Astrocyte of the spinal cord (primary cell): ENCODE measurements at places on chromosomes 2 and 18.
A peak's percentile ranks its signal among the peaks of the same experiment; 100 is the strongest.

DNA sequence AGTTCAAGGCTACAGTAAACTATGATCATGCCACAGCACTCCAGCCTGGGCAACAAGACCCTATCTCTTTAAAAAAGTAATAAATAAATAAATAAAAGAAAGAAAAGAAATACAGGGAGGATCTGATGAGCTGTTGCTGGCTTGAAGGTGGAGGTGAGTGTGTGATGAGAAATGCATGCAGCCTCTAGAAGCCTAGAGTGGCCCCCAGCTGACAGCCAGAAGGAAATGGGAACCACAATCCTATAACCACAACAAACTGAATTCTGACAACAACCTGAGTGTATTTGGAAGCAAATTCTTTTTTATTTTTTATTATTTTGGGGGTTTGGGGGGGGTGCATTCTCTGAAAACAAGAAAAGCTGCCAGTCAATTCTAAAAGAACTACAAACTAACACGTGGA lies 14.6 kb downstream of the NOL10 start:
- no peak for DNase-seq

GRCh38 chr2:234437642-234438304 lies 59.1 kb downstream of the ARL4C start:
- DNase-seq = no peak

GRCh38 chr2:32732912-32733472 lies 105.1 kb downstream of the TTC27 start:
- DNase-seq = no peak

DNA sequence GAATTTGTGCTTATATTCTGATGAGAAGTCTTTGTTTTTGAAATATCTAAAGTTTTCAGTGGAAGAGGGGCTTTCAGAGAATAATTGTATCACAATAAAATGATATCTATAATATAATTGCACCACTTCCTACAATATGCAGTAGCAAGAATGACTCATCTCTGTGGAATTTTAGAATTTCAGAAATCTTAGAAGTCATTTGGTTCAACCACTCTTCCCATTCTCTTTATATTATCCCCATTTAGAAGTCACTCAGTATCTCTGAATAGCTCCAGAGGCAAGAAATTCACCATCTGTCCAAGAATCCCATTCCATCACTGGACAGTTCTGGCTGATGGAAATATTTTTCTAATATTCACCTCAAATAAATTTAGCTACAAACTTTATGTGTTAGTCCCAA lies 59.3 kb upstream of the CCDC68 start:
- peak; percentile 73 for DNase-seq

DNA sequence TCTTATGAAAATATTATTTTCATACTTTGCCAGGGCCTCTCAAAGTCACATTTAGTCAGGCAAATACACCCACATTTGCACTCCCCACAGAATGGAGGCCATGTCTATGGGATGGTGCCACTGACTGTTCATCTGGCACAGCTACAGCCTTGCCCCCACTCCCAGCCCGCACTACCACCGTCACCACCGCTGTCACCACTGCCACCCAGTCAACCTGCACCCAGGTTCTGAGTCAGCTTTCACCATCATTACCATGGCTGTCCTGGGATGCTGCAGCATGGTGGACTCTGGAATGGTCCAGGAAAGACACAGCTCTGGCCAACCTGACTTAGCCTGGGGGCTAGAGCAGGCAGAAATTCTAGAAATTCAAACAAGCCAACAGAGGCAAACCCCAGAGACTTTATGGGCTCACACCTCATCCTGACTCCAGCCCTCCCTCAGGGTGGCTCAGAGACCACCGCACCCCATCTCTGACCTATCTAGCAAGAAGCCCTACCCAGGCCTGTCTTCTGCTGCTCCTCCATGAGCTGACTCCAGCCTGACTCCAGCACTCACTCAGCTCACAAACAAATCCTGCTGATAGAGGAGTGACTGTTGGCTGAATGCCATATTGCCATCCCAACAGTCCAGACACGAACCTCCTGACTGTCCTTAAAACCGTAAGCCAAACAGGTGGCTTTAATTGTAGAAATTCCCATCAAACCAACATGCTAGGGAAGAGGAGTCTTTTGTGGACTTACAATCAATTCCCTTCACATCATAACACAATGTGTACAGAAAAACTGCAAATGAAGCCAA lies 28.0 kb downstream of the DNER start:
- no peak for DNase-seq

DNA sequence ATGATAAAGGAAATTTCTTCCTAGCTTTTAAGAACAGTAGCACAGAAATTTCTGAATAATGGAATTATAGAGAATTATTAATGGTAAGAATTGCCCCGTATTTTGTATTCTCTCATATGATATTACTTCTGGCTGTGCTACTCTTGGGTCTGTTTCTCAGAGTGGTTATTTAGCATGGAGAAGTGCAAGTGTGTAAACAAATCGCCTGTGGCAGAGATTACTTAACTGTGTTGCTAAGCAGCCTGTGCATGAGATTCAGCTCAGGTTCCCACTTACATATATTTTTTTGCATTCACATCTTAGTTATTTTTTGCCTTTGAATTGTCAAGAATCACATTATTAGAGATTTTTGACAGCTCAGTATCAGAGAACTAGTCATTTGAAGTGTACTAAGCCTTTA lies 80.1 kb upstream of the NFATC1 start:
- DNase-seq = no peak

- DNase-seq = peak; percentile 94
These were observed 418.0 kb upstream of the TNP1 start for GRCh38 chr2:217277646-217278398.

DNA sequence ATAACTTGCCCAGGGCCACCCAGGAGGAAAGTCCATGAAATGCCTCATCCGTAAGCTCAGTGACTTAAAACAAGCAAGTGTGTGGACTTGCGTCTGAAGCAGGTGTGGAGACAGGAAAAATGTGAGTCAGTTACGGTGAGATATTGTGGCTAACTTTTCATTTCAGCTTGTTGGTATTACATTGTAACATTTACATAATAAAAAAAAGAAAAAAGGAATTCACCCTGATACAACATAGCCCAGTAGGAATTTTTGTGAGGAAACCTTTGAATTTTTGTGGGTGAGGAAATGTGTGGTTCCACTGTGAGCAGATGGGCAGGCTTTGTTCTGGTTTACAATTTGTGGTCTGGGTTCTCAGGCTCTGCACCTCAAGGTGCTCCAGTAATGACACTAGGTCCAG lies 33.7 kb upstream of the LYPD6B start:
- DNase-seq = peak; percentile 58

GRCh38 chr2:8335801-8336200 lies 346.1 kb upstream of the ID2 start:
- DNase-seq = no peak

DNA sequence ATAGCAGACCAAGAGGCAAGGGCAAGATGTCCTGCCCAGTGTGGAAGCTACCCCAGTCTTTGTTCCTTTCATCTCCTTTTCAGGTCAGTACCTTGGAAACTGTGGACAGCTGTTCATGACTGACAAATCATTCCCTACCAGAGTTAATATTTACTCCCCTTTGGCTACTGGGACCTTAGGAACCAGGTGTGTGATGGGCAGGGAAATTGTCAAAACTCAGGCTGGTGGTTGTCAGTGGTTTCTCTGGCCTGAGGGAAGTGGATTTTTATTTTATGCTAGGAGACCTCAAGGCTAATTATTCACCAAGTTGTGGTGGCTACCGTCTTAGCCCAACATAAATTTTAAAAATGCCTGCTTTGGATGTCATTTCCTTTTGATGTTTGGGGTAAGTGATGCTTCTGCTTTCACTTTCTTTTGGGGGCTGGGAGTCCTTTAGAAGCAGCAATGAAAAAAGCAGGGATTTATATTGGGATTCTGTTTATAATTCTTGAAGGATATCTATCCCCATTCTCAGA lies 119.3 kb downstream of the SETBP1 start:
- DNase-seq = no peak

DNA sequence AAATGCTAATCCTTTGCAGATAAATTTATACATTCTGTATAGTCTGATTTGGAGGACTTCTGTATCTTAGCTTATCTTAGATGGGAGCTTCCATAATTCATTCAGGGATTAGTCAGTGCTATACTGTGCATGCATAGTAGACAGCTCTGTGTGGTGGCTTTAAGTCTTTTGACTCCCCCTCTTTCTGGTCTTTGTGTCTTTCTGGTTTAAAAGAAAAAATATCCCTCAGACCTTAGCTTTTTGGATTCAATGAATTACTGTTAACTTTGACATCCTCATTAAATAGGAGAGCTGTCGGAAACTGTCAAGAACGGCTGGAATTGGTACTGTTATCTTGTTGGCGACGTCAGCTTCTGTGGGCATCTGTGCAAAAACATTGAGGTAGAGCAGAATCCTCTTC lies 130.4 kb downstream of the SPTBN1 start:
- no peak for DNase-seq
